Osteoblast (primary cell): ENCODE measurements at places on chromosomes 7 and 10. TPM values are rescaled to one million over a fixed set of nuclear protein-coding genes. Genes with fewer than 3 reads are reported as not detected.

Gene STARD3NL
- total RNA-seq, result 60.4 and 63.3 TPM in 2 replicates

Gene PLCE1
- 6.2 and 7.7 TPM in 2 replicates for total RNA-seq

Gene DPP6
- total RNA-seq, result not detected in 2 replicates

Gene RBP3
- total RNA-seq, result not detected in 2 replicates

Gene SPOCK2
- 0.36 and 0.59 TPM in 2 replicates for total RNA-seq

Gene CYP3A7
- total RNA-seq, result not detected in 2 replicates

Gene EPO
- total RNA-seq, result not detected in 2 replicates

Gene AHR
- total RNA-seq, result 274 and 313 TPM in 2 replicates

Gene FAM25A
- total RNA-seq, result not detected in 2 replicates

GRCh38 chr7:111883241-111883640 lies 320.9 kb upstream of the IMMP2L start:
- DNase-seq, result no peak

DNA sequence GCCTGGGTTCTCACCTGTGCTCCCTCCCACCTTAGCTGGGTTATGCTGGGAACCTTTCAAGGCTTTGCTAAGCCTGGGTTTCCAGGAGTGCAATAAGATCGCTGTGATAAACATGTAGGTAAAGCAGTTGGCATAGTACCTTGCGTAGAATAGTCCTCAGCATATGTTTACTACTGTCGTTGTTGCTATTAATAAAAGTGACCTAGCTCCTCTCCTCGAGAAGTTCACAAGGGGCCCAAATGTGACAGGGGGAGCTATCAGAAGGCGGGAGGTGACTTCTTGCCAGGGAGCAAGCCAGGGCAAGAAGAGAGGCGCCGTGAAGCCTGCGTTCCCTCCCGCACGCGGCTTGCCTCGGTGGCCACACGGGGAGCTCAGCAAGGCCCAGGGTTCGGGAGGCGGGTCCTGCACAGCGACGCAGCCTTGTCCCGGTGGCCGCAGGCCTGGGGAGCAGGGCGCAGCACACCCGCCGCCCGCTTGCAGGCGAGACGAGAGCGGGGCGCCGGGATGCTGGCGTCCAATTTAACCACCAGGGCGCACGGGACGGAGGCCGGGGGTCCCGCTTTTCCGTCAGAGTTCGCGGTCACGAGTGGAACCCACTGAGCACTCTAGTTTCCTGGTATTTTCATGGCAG lies 106.2 kb downstream of the SNX10 start:
- DNase-seq, result peak; percentile 87

GRCh38 chr10:28375399-28376354 lies 72.8 kb upstream of the MPP7 start:
- peak; percentile 70 for DNase-seq

DNA sequence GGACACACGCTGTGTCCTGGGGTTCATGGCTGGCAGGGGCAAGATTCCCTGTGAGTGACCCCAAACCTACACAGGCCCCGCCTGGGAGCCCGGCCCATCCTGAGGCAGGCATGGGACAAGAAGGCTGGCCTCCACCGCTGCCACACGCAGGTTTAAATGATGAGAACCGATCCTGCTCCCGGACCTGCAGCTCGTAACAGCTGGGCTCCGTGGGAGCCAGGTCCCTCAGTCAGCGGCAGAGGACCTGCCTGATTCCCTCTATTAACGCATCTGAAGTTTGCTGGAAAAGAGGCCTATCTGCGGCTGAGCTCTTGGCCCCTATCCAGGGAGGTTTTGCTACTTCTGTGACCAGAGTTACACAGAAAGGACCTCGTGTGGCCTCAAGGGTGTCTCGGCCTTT lies 112.3 kb downstream of the VIPR2 start:
- no peak for DNase-seq

GRCh38 chr10:22959292-22959691 lies 31.4 kb downstream of the ARMC3 start:
- no peak for DNase-seq

DNA sequence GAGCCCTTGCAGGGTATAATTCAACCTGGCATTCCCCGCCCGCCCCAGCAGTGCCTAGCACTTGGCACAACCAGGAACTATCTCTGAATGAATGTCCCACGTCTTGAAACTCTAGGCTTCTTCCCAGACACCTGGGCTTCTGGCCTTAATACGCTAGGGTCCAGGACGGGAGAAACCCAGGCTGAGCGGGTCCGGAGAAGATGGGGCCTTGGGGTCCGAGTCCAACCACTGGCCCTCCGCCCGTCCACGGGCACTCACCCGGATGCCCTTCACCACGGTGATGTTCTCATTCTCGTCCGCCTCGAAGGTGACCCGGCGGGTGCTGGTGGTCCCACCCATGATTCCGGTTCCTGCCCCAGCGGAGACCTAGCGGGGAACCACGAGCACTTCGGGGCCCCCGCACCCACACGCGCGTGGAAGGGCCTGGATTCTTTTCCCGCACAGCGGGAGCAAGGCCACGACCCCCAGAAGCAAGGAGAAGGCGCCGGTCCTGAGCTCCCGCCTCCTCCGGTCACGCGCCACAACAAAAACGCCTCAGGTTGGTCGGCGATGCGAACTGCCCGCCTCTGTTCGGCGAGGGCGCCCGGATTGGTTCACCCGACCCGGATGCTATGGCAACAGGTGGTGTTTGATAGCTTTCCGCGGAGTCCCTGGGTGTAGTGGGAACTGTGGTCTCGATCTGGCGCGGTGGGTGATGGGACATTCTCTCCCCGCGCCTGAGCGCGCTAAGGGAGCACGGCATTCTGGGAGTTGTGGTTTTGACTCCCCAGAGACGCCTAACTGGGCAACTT lies at the start of gene CHCHD3:
Gene CHCHD3 (minus strand): TSS at position 492 of the 791 bp plus-strand sequence. CDS start 153 bp downstream, at position 339.
- peak; percentile 97 for DNase-seq

GRCh38 chr7:46934198-46934825 lies 647.6 kb downstream of the TNS3 start:
- peak; percentile 83 for DNase-seq

DNA sequence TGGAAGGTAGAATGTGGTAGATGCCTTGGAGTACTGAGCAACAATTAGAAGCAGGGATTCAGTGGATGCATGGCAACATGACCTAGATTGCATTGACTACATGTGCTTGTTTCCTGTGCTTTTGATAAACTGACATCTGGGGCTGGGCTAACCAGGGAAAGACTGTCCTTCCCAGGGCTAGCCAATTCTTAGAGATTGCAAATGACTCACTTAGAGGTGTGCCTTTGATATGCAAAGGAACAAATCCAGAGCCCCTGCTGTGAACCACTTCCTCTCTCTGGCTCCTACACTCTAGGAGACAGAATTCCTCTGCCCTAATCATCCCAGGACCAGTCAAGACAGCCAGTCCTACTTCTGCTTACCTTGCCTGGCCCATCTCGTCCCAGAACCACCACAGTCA lies 651.5 kb downstream of the LRMDA start:
- no peak for DNase-seq

DNA sequence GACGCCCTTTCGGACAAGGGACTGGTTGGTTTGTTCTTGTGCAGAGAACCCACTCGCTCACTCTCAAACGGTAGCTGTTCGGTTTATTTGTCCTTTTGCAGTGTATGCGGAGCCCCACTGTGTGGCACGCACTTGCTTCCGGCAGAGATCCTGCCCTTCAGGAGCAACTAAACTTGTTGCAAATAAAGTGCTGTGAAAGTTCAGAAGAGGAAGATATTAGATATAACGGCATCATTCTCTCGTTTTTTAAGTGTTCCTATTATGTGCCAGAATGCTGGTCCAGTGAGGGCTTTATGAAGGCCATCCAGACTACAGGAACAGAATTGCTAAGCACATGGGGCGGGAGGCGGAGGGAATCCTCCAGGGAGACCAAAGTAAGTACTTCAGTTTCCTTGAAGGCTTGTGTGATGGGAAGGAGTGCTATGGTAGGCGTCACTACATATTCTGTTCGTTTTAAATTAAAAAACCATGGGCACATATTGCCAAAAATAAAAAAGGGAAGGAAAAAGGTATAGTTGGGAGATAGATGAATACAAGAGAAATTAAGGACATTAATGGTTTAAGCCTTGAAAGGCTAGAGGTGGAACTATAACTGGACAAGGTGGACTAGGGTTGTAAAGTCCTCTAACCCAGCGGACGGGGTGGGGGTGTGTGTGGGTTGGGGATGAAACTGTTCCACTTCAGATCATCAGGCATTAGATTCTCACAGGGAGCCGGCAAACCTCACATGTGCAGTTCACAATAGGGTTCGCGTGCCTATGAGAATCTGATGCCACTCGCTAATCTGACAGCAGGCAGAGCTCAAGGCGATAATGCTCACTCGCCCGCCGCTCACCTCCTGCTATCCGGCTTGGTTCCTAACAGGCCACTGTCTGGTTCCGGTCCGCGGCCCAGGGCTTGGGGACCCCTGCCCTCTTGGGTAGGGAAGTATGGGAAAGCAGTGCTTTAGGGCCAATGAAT lies 704 bp upstream of the ERLIN1 start:
- DNase-seq, result no peak

GRCh38 chr7:149719050-149719899 lies 54.1 kb downstream of the ZNF467 start:
- DNase-seq, result peak; percentile 91

DNA sequence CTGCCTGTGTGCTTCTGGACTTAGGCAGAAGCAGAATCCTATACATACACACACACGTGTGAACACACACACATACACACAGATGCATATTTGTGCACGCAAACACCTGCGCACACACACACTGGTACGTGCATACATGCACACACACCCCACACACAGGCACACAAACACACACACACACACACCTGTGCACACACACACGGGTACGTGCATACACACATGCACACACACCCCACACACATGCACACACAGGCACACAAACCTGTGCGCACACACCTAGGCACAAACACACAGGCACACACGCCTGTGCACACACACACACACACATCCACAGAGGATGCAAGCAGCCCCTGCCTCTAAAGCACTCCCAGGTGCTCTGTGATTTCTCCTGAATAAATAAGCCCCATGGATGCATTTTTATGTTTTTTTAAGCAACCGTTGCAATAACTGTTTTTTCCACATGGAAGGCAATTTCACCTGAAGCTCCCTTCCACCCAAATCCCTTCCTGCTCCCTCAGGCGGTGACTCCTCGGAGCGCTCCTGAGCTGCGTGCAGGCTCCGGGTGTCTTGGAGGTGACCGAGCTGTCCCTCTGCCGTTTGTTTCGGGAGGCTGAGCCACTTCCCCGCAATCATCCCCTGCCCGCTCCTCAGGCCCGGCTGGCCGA lies 41.5 kb upstream of the PDGFA start:
- no peak for DNase-seq

DNA sequence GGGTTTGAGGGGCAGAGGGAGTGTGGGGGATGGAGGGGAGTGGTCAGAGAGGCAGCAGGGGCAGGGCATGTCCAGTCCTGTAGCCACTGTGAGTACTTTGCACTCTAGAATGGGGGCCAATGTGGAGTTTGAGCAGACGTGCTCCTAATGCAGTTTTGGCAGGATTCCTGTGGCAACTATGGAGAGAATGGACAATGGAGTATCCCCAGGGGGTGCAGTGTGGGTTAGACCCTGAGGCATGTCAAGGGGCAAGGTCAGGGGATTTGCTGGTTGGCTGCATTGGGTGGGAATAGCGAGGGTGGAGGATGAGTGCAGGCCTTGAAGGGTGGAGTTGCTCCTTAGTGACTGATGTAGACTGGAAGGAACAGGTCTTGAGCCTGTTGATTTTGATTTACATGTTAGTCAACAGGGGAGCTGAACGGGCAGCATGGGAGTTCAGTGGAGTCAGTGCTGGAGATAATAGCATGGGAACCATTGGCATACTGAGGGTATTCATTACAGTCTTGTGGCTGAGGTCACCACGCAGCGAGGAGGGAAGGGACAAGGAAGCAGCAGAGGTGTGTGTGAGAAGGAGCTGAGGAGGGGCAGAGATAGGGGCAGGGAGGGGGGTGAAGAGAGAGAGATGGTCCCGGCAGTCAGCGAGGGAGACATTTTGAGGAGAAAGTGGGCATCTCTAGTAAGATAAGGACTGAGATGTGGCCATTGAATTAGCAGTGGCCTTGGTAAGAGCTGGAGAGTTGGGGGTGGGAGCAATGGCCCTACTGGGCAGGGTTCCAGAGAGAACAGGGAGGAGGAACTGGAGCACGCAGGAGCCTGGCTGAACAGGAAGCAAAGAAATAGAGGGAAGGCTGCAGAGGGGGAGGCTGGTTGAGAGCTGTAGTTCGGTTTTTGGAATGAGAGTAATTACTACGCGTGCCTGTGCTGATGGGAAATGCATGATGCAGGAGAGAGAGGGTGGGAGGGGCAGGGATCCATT lies 112.7 kb downstream of the CCNY start:
- no peak for DNase-seq

DNA sequence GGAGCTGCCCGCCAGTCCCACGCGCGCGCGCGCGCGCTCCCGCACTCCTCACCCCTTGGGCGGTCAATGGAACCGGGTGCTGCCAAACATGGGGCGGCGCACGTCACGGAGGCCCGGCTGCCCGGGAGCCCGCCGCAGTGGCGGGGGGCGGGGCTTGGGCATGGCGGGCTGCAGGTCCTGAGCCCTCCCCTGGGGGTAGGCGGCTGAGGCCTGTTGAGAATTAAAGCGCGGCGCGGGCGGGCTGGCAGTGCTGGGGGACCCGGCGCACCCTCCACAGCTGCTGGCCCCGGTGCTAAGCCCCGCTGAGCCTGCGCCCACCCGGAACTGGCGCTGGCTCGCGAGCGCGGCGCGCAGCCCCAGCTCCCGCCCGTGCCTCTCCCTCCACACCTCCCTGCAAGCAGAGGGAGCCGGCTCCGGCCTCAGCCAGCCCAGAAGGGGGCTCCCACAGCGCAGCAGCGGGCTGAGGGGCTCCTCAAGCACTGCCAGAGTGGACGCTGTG lies 634.2 kb downstream of the ANKRD7 start:
- DNase-seq, result no peak

GRCh38 chr10:59611048-59611447 lies 98.6 kb downstream of the SLC16A9 start:
- no peak for DNase-seq

GRCh38 chr7:76086070-76086469 lies 38.2 kb downstream of the MDH2 start:
- DNase-seq, result peak; percentile 32

GRCh38 chr10:79387974-79388850 lies 40.9 kb downstream of the PPIF start:
- DNase-seq, result peak; percentile 77

DNA sequence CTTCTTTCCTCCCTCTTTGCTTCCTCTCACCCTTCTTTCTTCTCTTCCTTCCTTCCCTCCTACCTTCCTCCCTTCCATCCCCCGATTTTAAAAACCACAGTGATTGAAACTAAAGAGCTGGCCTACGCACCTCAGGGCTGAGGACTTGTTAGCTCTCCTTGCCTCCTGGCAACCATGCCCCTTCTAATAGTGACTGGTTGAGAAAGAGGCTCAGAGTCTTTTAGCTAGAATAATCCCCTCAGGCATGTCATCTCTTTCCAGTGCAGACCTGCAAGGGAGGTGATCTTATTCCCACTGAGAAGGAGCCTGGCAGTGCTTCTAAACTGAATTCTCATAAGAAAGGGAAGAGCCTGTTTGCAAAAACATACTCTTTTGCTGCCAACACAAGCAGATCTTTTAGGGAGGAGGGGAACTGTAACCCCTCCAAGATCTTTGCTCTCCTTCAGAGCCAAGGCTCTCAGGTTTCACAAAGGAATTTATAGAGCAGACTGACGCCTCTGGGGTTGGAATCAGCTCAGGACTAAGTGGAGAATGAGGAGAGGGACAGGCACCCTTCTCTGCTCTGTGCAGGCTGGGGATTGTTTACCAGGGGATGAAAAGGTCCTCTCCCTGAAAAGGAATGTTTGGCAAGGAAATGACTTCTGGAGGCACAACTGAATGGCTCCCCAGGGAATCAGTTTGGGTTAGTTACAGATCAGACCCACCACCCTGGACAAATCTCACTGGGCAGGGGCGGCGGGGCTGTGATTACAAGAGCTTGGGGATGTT lies 9.4 kb upstream of the ANKRD1 start:
- DNase-seq, result peak; percentile 50

- DNase-seq, result peak; percentile 84
These were observed 41.4 kb downstream of the INSYN2A start for GRCh38 chr10:127154831-127155620.

GRCh38 chr7:131586259-131586658 lies 29.8 kb upstream of the PODXL start:
- no peak for DNase-seq
